ENCODE measurements at places on chromosomes 11 and 22.

DNA sequence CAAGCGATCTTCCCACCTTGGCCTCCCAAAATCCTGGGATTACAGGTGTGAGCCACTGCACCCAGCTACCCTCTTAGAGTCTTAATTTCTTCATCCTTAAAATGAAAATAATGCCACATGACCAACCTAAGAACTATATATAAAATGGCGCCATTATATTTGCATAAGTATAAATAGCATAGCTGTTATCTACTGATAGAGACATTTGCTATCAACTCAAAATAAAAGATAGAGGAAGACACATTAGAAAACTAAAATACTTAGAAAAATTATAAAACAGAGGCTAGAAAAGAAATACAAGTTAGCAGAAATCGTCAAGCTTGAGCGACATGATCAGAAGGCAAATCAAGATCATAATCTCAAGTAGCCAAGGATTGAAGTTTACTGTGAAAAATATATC, 6.2 kb downstream of the FAM168A start:
- no peak for DNase-seq

DNA sequence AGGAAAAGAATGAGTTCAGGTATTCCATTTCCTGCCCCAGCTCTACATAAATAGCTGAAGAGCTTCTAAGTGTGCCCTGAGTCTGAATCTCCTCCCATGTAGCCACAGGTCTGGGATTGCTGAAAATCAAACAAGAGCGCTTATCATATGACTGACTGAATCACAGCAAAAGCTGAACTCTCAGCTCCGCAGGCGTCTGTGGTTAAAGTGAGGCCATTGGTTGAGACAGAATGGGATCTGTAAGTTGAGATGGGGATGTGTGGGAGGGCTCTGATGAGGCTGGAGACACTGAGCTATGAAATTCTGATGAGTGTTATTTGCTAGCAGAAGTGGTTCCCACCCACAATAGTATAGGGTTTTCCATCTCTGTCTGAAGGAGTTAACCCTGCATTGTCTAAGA, 637.0 kb downstream of the OPCML start:
- DNase-seq = no peak

GRCh38 chr11:71977743-71978418, 20.8 kb upstream of the IL18BP start:
- peak; percentile 46 for DNase-seq

GRCh38 chr11:124514131-124514530, 29.3 kb downstream of the OR8B12 start:
- no peak for DNase-seq

GRCh38 chr11:304915-305843, 2.4 kb upstream of the IFITM2 start:
- DNase-seq = peak; percentile 24

GRCh38 chr11:35288817-35289541, 130.4 kb downstream of the SLC1A2 start:
- no peak for DNase-seq

- no peak for DNase-seq
Measured at GRCh38 chr22:39926753-39927152, 25.9 kb downstream of the GRAP2 start.
